ENCODE measurements at places on chromosomes 2 and 18. TPM values are rescaled to one million over a fixed set of nuclear protein-coding genes. Genes with fewer than 3 reads are reported as not detected.

GRCh38 chr2:217820904-217821303, 181.9 kb downstream of the TNS1 start:
- no peak for DNase-seq

GRCh38 chr2:201953880-201954279, 79.8 kb upstream of the FZD7 start:
- DNase-seq, result no peak

The CCDC68 gene
- total RNA-seq, result not detected

The UGT1A5 gene
- total RNA-seq, result not detected

DNA sequence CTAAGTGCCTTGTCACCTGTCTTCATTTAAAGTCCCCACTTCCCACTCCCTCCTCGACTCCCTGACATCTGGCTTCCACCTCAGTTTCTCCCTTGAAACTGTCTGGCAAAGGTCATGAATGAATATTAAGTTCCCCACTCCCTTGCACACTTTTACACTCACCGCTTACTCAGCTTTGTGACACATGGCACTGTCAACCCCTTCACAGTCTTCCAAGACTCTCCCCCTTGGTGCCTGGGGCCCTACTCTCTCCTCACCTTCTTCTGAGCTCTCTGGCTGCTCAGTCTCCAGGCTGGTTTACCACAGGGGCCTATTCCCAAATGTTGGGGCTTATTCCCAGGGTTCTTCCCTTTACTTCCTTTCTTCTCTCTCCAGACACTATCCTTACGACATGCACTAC, 17.9 kb upstream of the PTPN4 start:
- DNase-seq, result no peak

DNA sequence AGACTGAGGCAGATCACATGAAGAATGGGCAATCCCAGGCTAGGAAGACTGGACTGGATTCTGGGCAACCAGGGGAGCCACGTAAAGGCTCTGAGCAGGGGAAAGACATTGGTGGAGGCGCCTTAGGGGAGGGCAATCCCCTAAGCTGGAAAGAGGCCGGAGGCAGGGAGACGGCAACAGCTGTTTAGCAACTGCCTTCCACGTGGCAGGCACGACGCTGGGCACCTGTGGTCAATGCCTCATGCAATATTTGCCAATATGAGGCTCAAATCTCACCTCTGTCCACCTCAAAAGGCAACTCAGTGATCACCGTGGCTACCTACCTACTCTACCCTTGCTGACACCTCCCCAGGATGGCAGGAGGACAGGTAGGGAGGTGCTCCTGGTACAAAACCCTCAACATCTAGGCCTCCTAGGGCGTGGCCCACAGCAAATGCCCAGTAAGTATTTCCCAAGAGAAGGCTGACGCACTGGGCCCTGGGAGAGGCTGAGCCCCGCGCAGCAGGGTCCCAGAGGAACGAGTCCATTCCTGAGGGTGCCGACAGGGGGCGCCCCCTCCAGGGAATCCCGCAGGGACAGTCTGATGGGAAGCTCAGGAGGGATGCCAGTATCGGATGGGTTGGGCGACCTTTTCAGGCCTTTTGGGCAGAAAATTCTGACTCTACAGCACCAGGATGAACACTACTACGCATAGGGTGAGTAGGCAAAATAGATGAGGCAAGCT, 8.9 kb downstream of the BOLA3 start:
- no peak for DNase-seq

DNA sequence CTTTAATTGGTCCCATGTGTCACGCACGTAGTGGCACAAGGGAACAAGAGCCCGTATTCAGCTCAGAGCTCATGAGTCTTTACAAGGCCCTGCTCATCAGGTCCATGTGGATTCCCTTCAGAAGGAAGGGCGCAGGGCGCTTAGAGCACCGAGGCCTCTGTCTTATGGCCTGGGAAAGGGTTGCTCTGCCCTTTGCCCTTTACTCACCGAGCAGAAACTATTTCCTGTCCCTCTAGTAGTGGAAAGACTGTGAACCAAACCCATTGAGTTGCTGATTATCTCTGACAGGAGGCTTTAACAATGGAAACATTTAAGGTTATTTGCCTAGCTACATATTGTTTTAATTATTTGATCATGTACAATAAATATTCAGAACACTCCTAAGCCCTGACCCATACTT, 102.0 kb upstream of the ACAA2 start:
- no peak for DNase-seq

DNA sequence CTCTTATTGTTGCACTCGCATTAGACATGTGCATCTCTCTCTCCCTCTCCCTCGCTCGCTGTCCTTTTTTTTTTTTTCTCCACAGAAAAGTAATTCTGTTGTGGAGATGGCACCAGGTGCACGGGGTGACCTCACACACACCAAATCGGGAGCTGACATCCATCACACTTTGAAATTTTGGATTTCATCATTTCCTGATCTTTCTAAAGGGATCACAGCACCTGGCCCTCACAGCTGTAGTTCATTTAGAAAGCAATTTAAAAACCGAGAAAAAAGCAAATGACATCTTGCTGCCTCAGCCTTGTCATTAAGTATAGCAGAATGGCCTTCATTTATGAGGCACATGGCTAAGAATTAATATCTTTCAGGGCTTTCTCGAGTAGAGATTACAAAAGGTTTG, 717.2 kb downstream of the RNF144A start:
- DNase-seq, result no peak

DNA sequence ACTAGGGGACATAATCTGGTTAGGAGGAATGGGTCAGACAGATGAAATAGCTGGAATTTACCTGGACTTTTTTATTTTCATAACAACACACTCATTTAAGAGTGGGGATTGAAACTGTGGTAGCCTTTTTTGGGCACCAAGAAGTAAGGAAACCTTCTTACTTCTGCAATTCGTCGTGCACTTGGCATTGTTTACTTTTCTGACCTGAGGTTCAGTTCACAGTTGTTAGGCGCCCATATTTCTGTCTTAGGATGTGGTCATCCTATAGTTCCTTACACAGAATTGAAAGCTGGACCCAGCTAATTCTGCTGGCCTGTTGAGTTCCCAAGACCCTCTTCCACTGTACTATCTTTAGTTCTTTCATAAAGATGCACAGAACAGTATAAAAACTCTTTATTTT, 72.9 kb downstream of the TMX3 start:
- no peak for DNase-seq

DNA sequence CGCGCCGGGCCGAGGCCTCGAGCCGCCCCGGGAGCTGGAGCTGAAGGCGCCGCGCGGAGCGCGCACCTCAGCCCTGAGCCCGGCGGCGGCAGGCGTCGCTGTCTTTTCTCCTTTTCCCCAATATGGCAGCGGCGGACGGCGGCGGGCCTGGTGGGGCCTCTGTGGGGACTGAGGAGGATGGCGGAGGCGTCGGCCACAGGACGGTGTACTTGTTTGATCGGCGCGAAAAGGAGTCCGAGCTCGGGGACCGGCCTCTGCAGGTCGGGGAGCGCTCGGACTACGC, 369 bp downstream of the SMCHD1 start:
- DNase-seq, result peak; percentile 71

The MGAT4A gene
- total RNA-seq, result 72.0 TPM

GRCh38 chr2:235113854-235114253, 162.0 kb downstream of the SH3BP4 start:
- no peak for DNase-seq

GRCh38 chr2:205650450-205650849, 31.9 kb upstream of the NRP2 start:
- no peak for DNase-seq

- peak; percentile 49 for DNase-seq
Measured at GRCh38 chr2:36507408-36507812, 90.6 kb downstream of the FEZ2 start.

DNA sequence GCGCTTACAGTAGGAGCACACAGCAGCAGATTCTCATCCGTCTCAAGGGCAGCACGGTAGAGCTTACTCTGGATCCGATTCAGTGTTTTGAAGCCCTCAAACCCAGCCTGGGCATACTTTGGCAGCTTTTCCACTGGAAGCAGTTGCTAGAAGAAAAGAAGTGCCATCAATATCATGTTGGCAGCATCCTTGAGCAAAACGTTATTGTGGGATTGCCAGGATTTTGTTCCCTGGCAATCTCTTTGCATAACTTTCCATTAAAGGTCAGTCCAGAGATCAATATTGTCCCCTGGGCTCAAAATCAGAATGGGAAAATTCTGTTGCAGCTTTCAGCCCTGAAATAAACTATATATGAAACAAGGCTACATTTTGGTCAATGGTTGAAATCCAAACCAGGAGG, 8.4 kb downstream of the SNRNP200 start:
- DNase-seq, result no peak

The CRYBA2 gene
- not detected for total RNA-seq

GRCh38 chr2:96788442-96789244, 27.4 kb upstream of the CNNM3 start:
- DNase-seq, result no peak

- DNase-seq, result no peak
Measured at GRCh38 chr18:38456253-38456652, 890.7 kb upstream of the CELF4 start.

The AFF3 gene
- 0.55 TPM for total RNA-seq

DNA sequence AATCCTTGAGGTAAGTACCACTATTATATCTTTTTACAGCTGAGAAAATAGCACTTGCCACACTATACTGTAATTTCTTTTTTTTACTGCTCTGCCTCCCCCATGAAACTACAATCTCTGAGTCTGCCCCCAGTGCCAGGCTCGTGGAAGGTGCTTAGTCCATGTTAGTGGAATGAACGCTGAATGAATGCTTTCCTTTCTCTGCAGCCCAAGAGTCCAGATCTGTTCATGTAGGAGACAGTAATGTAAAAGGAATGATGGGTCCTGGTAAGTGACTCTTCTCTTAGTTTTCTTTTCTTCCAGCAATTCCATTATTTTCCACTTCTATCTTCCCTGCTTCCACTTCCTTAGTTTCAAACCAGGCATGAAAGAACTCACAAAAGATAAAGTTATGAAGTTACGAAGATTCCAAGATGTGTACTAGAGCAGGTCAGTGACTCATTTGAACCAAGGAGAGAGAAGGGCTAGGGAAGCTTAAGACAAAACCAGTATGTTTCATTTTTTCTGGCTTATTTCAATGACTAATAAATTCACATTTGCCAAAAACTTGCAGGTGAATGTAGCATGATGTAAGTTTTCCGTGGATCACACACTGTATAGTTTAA, 46.0 kb downstream of the ARHGEF33 start:
- no peak for DNase-seq

The ANKRD62 gene
- not detected for total RNA-seq

The SGPP2 gene
- total RNA-seq, result 0.44 TPM

Data from activated CD8-positive, alpha-beta memory T cell treated with anti-CD3 and anti-CD28 coated beads, Interleukin-2, amount 10 ng/mL, durations not matched to agents 7 days and 5 days (primary cell).